ENCODE measurements at places on chromosomes 1 and 21.

DNA sequence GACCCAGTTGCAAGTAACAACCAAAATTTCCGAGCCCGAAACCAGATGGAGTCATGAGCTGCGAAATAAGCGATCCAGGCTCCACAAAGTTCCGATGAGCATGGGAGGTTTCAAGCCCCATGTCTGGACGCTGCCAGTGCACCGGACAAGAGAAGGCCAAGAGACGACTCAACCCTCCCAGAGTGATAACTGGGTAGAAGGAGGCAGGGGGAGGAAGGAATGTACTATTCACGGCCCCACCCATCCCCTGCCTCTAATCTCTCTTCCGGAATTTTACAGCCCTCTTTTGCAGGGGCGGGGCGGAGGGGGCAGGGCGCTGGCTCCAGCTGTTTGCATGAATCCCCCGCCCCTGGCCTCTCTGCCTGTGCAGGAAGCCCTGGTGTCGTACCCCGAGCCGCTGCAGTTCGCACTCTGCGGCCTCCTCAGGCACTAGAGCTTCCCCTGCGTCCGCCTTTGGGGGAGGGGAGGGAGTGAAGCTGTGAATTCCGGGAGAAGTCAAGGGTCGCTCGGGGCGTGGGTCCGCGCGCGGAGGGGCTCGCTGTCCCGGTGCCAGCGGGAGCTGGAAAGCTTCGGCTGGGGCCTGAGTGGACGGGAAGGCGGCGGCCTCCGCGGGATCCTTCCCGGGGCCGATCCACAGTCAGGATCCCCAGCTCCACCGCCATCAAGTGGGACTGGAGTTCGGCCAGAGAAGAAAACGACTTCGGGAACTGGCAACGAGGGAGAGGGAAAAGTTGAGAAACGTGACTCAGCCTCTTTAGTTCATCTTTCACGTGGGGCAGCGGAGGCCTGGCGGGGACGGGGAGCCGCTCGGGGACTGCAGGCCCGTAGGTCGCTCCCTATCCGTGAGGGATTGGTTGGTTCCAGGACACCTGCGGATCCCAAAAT lies 6.3 kb upstream of the PTP4A2 start:
- peak; percentile 98 for DNase-seq

DNA sequence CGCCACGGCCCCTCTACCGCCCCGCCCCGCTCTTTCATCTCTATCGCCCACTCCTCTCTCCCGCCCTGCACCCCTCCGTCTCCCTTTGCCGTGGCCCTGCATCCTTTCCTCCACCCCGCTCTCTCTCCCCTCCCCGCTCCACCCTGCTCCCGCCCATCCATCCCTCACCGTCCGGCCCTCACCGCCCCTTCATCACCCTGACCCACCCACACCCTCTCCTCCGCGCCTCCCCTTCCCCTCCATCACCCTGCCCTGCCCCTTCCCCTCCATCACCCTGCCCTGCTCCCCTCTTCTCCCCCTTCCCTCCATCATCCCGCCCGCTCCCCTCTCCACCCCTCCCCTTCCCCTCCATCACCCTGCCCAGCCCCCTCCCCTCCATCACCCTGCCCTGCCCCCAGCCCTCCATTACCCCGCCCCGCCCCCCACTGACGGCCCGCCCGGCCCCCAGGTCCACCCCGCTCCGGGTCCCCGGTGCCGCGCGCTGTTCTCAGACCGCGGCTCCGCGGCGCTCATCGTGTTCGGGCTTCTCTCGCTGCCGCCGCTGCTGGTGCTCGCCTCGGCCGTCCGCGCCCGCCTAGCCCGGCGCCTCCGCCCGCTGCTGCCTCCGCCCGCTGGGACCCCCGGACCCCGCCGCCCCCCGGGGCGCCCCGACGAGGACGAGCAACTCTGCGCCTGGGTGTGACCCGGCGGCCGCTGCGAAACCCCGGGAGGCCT lies 6.2 kb upstream of the ANKRD65 start:
- no peak for DNase-seq

DNA sequence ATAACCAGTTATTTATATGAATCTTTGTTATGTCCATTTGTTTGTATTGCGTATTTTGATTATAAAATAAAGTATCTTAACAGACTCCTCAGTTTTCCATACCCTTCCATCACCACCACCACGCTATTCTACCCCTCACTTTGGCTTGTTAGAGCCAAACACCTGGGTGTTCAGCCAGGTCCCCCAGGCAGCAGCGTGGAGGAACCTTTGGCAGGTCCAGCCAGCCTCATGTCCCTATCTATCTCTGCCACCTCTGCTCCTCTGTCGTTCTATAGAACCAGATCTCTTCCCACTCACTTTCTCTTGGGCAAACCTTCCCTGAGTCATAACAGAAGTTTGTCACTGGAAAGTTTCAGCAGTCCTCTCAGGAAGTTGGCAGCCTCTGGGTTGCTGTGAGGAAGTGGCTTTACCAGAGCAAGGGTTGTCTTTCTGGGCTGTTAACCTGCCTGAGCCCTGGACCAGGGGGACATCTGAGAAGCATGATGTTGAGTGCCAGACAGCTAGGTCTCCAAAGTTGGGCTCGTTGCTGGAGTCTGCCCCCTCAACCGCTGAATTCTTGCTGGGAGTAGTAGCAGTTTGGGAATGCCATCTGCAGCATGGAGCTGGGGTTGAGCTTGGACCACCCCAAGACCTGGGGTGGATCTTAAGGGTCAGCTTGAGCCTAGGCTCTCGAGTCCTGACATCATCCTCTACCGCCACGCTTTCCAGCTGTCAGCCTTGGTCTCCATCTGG lies 996 bp upstream of the SH3BGRL3 start:
- peak; percentile 90 for DNase-seq

DNA sequence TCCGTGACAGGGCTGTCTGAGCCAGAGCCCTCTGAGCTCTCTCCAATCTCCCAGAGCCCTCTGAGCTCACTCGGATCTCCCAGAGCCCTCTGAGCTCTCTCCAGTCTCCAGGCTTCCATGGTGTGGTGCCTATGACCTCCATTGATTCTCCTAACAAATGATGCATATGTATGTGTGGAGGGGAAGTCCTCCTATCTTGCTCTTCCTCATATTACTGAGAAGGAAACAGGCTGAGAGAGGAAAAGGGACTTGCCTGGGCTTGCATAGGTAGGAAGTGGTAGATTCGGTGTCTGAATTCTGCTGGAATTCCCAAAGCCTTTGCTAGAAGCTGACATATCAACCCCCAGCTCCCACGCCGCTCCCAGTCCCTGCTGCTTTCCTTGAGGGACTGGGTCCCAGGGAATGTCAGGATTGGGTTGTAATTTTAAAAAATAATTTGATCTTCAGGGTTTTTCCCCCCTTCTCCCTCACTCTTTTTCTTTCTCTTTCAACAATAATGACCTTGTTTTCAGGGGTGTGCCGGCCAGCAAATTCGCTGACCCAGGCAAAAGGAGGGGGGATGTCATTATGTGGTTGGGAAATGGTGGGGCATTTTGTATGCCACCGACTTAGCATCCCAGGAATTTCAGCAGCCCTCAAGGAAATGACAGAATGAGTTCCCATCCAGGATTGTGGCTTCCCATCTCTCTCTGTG lies 42.3 kb upstream of the RUNX3 start:
- no peak for DNase-seq

DNA sequence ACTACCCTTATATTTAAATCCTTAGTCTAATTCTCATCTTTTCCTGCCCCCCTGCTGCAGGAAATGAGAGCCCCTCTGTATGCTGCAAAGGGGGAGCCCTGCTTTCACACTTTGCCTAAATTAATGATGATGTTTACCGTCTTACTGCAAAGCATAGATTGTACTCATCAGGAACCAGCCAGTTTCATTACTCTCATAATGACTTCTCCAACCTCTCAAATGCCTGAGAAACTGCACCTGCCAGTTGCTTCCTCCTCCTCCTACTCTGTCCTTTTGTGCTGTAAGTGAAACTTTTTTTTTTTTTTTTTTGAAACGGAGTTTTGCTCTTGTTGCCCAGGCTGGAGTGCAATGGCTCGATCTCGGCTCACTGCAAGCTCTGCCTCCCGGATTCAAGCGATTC lies 101.7 kb downstream of the ADSS2 start:
- DNase-seq: peak; percentile 39

- no peak for DNase-seq
These were observed 1.0 kb upstream of the S100B start for GRCh38 chr21:46605767-46606426.

GRCh38 chr1:199490769-199491527 lies 536.6 kb upstream of the NR5A2 start:
- DNase-seq: no peak

- no peak for DNase-seq
These were observed 120.7 kb downstream of the HLCS start for GRCh38 chr21:36845790-36846189.

- no peak for DNase-seq
These were observed 104.1 kb upstream of the HNRNPU start for GRCh38 chr1:244968471-244968871.

DNA sequence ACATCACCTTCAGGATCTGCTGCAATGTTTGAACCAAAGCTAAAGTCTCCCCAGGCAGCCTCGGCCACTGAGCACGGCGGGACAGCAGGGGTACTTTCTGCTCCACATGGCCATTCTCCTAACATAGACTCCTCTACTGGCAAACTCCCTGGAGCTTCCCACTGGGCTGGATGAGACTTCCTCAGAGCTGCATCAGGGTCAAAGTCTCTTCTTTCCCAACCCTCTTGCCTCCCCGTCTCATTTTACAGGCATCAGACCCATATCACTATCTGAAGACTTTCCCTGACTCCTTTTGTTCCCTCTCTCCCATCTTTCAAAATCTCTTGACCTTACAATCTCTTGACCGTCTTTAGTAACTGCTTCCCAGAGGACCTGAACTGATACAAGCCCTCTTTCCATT lies 42.2 kb upstream of the KIRREL1 start:
- no peak for DNase-seq

DNA sequence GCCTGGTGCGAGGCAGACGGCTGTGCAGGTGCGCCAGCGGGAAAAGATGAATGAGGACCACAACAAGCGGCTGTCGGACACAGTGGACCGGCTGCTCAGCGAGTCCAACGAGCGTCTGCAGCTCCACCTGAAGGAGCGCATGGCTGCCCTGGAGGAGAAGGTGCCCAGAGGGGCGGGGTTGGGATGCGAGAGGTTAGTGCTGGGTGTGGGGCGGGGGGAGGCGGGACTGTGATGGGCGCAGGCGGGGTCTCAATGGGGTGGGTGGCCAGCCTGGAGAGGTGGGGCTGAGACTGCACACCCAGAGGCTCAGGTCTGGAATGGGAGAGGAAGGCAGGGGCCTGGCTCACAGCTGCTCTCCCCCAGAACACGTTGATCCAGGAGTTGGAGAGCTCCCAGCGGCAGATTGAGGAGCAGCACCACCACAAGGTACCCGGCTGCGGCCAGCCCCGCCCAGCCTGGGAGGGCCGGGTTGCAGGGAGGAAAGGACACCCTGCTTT lies 22.3 kb downstream of the PPFIA4 start:
- DNase-seq: no peak

DNA sequence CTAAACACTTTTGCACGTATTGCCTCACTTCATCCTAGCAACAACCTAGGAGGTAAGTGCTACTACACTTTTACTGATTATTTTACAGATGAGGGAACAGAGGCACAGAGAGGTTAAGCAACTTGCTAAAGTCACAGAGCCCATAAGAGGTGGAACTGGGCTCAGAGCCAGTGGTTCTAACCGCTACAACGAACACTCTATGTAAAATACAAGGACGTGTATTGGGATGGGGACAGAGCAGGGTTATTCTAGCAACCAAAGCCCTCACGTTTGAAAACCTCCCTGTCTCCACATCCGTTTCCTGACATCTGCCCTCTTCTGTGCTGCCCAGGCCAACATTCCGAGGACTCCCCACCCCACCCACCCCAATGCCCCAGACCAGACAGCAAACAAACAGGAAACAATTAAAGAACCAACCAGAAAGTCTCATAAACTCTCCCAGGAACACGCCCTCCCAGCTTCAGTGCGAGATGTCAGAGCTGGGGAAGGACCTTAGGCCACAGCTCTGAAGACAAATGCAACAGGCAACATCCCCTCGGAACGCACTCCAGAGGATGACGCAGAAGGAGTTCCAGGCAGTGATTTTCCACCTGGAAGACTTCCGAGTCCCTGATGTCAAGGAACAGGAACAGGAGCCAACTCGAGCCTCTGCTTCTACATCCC lies 41.1 kb downstream of the GLIS1 start:
- DNase-seq: no peak

- DNase-seq: no peak
These were observed 699.2 kb upstream of the ZP4 start for GRCh38 chr1:238589843-238590435.

GRCh38 chr1:179707406-179707805 lies 35.7 kb upstream of the FAM163A start:
- DNase-seq: no peak

DNA sequence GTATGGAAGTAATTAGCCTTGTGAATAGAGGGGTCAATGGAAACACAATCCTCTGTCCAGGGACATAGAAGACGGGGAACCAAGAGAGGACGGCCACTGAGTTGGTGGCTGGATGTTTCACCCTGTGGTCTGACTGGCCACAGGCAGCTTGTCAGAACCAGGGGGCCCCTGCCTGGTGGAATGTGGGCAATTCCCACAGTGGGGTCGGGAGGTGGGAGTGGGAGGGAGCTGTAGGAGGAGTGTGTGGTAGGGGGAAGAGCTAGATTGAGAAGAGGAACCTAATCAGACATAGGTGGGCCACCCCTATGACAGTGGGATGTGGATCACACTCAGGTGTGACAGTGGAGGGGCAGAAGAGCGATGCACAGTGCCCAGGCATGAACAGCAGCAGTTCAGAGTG lies 31.3 kb downstream of the TRIM62 start:
- DNase-seq: no peak

All from lower leg skin (tissue), 4 donors.